ENCODE measurements at places on chromosomes 11 and 22.

DNA sequence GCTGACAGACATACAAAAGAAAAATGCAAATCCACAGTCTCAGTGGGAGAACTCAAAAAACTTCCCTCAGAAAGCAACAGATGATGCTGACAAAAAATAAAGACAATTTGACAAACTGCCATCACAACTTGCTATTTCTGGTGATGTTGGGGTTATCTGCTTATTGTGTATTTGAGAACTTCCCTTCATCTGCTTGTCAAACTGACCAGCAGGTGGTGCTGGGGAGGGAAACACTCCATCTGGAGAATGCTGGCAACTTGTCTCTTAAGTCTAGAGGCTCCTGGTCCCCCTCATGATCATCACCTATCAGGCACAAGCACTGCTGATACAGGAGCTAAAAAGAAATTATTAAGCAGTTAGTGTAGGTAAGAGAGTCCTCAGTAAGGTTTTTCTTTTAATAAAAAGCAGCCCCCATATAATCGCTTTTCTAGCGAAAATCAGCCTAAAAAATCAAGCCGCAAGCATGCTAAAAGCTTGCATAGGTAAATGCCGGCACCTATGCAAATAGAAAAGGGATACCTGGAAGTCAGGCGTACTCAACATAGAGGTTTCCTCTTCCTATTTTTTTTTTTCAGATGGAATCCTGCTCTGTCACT lies 9.8 kb upstream of the FAM111B start:
- peak; percentile 72 for DNase-seq

- no peak for DNase-seq
Observed at GRCh38 chr11:82718307-82718706, 15.4 kb downstream of the FAM181B start.

GRCh38 chr11:9982127-9982795 lies 311.8 kb downstream of the SBF2 start:
- no peak for DNase-seq

DNA sequence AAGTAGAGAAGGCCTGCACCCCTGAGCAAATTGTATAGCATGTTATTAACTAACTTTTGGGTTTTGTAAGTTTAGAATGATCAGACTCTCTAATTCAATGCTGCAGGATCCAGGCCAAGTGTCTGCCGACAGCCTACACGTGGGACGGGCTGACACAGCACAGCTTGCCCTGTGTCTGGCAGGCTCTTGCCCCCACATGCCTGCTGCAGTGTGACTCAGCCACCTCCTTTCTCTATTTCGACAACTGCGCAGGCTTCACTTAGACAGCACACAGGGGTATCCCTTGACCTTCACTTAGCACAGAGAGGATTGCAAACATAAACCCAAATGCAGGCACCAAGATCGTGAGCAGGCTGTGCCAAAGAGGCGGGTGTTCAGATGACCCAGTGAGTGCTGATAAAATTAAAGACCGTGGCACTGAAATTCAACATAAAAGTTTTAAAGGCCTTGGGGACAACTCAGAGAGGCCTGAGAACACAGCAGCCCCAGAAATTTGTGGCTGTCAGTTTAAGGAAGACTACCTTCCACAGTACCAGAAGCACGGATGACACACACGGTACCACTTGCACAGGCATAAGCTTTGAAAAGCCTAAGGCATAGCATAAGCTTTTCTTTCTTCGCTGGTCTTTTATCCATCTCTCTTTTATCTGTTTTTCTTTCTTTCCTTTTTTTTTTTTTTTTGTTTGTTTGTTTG lies 37.8 kb downstream of the SCN3B start:
- DNase-seq = no peak

GRCh38 chr11:18491924-18492323 lies 34.8 kb downstream of the TSG101 start:
- no peak for DNase-seq

GRCh38 chr11:2207212-2207611 lies 35.6 kb upstream of the TH start:
- DNase-seq = no peak

DNA sequence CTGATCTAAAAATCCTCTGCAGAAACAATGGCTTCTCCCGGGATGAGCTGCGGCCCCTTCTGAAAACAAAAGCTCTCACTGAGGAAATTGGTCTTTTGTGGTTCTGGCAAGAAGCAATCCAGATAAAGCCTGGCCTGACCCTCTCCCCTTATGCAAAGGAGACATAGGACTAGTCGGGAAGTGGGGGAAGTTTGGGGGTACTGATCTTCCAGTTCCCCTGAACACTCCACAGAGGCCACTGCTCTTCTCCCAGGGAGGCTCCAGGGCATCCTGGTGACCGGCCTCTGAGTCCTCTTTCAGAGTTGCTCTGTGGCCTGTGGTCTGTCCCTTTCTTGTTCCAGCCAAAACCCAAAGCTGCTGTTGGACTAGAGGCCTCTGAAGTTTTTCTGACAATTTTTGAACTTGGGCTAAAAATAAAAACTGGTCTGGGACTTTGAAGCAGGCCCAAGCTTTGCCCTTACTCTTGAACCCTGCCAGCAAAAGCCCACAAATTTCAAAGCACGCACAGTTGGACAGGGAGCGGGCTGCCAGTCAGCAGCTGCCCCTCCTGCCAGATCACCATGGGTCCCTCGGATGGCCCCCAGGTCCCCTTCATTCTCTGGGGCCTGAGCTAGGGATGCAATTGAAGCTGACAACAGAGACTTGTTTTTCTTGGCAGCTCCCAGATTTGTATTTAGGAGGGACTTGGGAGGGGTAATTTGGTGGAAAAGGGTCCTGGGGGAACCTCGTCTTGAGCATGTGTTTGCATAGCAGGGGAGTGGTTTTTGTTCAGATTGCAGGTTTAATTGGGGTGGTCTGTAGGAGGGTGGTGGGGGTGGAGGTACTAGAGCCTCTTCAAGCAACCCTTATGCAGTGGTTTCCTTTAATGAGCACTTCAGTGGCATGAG lies 381.6 kb upstream of the CADM1 start:
- DNase-seq = no peak

DNA sequence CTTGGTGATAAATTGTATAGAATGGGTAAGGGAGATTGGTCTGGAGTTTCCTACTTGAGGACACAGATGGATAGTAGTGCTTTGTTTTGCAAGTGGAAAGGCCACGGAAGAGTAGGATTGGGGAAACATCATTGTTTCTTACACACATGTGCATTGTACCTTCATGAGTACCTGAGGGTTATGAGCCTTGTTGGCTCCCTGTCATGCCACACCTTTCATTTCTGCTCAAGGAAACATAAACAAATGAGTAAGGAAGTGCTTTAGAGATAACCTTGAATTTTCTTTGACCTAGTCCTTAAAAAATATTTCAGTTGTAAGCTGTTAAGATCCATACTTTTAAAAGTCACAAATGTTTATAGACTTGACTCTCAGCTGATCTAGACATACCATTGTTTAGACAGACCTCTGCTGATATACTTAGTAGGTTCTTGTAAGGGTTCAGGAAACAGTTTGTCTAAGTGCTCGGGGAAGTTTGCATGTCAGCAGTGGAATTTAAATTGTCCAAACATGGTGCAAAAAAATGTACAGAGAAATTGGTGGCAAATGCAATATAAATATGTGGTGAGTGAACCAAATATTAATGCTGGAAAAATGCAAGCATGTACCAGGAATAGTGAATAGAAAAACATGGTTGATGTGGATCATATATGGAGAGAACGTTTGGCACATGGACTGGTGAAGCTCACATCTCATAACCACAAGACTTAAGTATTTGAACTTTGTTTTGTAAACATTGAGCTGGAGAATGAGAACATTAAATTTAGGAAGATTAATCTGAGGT lies 40.9 kb downstream of the GAS2 start:
- DNase-seq = no peak

DNA sequence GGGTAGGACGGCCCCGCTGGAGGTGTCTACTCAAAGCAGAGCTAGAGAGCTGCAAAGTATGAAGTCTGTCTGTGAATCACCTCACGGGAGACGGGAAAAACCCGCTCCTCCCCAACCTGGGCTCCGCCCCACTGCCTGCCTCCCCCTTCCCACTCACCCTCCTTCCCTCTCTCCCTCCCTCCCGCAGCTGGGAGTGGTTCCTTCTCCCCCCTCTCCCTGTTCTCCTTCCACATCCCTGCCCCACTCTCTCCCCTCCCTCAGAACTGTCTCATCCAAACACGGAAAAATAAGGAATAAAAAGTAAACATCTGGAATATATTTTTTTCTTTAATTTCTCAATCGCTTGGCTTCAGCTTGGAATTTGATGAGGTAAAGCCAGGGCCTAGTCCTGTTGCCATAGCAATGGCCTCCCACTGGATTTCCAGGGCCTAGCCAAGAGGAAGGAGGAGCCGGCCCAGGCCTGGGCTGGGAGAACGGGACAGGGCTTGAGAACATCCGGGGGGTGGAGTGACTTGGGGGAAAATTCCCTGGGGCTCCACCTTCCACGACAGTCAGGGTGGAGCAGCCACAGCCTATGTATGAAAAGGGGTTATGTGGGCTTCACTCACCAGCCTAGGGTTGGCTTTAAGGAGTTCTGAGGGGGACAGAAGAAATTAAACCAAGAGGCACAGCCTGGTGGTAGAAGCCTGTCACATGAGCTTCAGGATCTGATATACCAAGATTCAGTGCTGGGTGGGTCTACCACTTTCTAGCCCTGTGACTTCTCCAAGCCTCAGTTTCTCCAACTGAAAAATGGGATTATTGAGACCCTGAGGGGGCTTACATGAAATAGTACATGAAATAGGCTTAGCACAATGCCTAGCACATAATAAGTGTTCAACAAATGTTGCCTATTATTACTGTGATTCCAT lies 2.2 kb downstream of the TNKS1BP1 start:
- peak; percentile 27 for DNase-seq

DNA sequence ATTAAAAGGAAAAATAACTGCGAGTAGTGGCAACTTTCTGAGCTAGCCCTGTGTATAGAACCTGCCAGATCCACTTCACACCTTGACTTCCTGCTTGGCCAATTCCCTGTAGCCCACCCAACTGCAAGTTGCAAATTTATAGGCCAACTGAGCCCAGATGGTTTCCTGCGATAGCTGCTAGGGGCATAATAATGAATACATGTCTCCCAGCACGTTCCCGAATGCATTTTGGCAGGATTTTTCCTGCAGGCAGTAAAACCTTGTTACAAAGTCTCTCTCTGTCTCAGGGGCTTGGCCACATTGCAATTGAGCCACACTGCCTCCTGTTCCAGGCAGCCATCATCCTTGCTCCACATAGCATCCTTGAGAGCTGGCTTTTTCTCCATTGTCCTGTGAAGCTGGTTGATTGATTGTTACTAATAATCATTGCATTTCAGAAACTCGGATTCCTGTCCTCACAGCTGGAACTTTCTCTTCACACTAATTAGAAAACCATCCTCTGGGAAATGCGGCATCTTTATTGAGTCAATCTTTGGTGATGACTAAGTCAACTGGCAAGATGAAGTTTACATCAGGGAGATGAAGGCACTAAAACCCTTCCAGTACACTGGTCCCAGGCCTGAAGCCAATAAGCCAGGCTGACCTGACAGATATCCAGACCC lies 18.6 kb upstream of the LMO2 start:
- no peak for DNase-seq

DNA sequence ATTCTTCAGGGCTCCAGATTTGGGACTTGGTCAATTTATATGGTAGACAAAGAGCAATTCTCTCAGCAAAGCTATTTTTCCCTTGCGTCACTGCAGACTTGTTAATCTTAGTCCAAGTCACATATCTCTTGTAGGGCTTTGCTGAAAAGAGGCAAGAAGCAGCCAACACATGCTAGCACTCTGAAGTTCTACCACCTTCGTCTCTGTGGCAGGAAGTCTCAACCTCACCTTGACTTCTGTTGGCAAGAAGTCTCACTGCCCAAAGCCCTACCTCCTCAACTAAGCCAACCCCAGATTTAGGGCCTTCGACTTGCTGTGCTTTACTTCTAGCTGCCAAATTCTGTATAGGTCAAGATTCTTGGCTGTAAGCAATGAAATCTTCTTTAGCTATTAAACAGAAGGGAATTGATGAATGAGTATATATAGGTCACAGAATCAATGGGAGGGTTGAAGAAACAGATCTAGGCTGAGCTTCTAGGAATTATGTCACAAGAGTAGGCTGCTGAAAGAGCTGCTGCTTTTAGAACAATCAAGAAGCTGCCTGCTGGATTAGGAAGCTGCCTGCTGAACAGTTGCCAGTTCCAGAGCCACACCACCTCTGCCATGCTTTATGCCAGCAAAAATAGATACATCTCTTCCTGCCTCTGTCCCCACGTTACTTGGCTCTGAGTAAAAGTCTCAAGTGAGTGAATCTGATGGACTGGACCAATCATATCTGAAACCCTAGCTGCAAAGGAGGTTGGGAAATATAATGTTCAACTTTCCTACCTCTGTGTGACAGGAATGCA lies 17.6 kb upstream of the NCR3LG1 start:
- no peak for DNase-seq

DNA sequence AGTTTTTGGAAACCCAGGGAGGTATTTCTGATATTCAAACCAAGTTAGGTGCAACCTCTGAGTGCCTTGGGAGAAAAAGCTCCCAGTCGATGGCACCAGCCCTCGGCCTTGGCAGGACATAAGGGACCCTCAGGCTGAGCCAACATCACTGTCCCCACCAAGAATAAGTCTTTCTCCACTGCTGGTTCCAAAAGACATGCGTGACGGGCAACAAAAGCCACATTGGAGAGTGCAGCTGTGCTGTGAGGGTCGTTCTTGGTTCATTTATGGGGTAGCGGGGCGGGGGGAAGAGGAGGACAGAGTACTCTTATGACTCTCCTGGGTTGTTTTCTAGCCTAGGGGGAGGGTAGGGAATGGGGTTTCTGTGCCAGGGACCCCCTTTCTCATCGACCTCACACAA lies 11.2 kb upstream of the TPCN2 start:
- no peak for DNase-seq

DNA sequence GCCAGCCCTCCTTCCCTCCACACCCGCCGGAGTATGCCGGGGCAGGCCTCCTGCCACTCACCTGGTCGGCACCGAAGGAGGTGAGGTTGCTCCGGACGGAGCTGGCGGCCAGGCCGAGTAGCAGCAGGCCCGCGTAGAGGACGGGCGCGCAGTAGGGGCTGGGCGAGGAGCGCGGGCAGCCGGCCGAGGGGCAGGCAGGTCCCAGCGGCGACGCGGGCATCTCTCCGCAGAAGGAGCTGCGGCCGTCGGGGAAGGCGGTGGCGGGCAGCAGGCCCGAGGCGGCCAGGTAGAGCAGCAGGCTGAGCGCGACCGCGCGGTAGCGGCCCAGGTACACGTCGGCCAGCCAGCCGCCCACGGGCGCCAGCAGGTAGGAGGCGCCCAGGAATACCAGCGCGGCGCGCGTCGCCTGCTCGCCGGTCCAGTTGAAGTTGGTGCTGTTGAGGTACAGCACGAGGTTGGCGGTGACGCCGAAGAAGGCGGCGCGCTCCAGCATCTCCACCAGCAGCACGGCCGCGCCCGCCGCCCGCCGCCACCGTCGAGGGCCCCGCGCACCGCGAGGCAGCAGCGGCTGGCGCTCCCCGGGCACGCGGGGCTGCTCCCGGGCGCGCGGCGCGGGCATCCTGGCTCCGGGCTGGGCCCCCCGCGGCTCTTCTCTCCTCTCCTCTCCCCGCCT lies 907 bp downstream of the SLC15A3 start:
- peak; percentile 26 for DNase-seq

DNA sequence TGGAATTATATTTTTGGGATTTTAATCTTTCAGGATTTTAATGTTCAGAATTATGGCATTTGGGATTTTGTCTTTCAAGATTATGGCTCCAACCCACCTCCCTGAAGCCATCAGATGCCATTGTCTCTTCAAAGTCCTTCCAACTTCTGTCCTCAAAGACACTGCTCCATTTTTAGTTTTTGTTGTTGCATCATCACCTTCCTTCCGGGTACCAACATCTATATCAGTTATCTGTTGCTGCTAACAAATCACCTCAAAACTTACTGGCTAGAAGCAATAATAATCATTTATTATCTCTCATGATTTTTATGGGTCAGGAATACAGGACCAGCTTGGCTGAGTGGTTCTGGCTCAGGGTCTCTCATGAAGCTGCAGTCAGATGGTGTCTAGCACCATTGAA lies 138.8 kb upstream of the ZBED5 start:
- DNase-seq = no peak

GRCh38 chr22:44920183-44920582 lies 89.6 kb downstream of the PHF21B start:
- no peak for DNase-seq
